ENCODE measurements at places on chromosomes 6 and 20.

DNA sequence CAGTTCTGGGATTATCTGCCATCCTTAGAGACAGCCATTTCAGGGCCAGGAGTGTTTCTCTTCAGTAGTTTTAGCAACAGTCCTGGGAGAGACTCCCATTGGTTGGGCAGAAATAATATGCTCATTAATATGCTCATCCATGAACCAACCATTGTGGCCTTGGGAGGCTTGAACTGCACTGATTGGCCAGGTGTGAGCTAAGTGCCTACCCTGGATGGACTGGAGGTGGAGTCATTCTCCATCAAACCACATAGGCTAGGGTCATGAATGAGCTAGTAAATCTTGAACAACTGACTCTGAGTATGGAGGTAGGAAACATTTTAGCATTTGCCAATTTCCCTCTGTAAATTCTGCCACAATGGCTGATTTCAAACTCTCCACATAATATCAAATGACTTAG is 70.2 kb upstream of the ZFP64 start:
- no peak for DNase-seq

- DNase-seq, result no peak
These were observed 164.2 kb upstream of the ATXN1 start for GRCh38 chr6:16925461-16925860.

- DNase-seq, result no peak
These were observed 545 bp upstream of the ASCC3 start for GRCh38 chr6:100881707-100882040.

- DNase-seq, result no peak
These were observed 1.5 kb downstream of the DLL1 start for GRCh38 chr6:170289180-170289931.

- DNase-seq, result no peak
These were observed 333.9 kb downstream of the TBC1D32 start for GRCh38 chr6:121000381-121000780.

- DNase-seq, result no peak
These were observed 150.0 kb upstream of the HDDC2 start for GRCh38 chr6:125451750-125452149.

DNA sequence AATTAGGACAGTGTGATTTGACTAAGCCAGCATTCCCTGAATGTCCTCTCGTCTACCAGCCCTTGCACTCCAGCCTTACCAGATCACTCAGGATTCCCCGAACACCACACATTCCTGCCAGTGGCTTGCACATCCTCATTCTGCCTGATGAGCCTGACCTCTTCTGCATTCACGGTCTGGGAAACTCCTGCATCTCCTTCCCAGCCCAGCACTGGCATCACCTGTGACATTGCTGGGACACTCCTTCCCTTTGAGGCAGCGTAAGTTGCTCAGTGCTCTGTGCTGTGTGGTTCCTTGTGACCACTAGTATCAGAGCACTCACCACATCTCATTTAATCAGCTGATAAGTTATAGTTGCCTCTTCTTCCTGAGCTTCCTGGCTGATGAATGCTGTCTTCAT is 17.3 kb downstream of the NCOA7 start:
- no peak for DNase-seq

All from activated naive CD4-positive, alpha-beta T cell (primary cell).